Activated CD4-positive, alpha-beta T cell treated with anti-CD3 and anti-CD28 coated beads for 24 hours (primary cell): ENCODE measurements at places on chromosomes 7 and 10.
A peak's percentile ranks its signal among the peaks of the same experiment; 100 is the strongest.

DNA sequence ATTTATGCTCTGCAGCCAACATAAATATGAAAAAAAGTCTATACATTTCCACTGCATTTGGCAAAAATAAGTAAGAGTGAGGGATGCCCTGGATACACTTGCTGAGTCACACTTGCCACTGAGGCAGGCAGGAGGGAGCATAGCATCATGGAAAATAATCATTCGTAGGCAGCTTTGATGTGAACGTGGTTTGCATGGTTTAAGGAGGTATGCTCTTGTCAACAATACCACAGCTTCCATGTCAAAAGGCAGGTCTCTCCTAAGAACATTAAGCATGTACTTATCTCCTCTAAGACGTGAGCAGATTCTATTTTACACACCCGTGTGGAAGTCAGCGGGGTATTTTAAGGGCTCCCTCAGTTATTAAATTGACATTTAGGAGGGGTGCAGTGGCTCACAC lies 89.2 kb upstream of the WDR11 start:
- DNase-seq = no peak

GRCh38 chr10:60388116-60388625 lies 1.5 kb downstream of the ANK3 start:
- no peak for DNase-seq

- DNase-seq = no peak
Observed at GRCh38 chr7:149732111-149732561, 41.3 kb downstream of the ZNF467 start.

- no peak for DNase-seq
Observed at GRCh38 chr7:92636018-92636560, 45.9 kb upstream of the FAM133B start.

DNA sequence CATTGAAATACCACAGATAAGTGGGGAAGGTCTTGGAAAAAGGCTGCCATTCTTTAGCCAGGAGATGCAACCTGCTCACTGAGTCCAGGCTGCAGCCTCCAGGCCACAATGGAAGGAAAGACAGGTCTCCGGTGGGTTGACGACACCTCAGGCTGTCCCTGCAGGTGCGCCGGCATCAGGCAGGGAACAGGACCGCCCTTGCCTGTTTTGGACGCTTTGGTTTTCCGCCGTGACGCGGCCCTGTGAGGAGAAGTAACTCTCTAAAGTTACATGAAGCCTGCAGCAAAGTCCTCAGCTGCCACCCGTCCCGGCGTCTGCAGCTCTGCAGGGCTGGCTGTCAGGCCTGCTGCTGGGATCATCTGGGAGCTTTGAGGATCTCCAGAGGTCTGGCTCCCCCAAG lies 147.0 kb downstream of the WDR37 start:
- no peak for DNase-seq

DNA sequence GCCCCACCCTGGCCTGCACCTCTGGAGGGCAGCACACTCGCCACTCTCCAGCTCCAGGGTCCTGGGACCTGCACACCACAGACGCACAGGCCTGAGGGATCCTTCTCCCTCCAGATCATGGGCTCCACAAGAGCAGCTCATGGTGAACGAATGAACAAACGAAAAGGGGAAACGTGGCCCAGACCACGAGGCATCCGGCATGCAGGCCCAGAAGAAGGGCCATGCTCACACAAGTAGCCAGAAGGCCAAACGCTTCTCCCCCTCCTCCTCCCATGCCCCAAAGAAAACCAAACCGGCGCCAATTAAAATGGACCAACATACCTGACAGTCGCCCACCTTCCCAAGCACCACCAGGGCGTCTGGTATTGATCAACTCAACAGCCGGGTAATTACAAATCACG lies 30.4 kb downstream of the MAD1L1 start:
- no peak for DNase-seq

DNA sequence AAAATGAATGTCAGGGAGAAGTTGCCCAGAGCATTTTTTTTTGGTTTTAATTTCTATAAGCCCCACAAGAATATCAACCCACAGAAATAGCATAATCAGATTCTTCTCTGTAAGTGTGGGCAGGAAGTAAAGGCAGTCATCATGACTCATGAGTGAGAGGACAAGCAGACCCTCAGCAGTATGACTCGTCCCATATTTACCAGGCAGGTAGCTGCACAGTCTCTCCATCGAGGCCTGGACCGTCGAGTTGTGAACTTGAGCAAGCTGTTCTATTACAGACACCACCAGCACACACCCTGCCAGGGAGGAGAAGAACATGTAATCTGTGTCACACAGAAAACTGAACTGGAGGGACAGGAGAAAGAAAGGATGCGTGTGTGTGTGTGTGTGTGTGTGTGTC lies 37.8 kb downstream of the AOAH start:
- DNase-seq = peak; percentile 36

DNA sequence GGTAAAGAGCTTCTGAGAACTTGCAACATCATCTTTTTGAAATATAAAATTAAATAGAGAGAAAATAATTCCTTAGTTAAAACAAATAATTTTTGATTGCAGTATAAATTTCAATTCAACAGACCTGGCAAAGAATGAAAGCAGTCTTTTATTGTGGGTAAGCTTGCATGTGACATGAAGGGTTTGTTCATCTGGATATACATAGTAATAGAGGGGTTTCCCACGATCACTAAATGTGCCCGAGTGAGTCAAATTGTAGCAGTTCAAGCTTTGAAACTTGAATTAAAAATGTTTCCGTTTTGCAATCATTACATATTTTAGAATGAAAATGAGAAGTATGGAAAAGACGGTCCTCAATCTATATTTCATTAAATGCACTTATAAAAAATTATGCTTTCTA lies 658.4 kb upstream of the MBL2 start:
- DNase-seq = no peak

DNA sequence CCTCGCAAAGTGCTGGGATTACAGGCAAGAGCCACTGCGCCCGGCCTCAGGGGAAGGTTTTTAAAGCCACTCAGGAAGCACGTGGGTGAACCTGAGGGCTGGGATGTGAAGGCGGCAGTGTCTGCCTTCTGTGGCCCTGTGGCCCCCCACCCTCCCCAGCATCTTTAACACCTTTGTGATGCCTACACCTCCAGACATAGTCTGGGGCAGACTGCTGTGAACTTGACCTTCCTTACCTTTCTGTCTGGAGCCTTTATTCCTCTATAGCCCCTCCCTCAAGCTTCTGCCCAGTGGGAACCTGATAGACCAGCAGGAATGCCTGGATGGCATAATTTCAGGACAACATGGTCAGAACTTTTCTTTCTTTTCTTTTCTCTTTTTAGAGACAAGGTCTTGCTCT lies 550.2 kb downstream of the GALNT17 start:
- DNase-seq = no peak

DNA sequence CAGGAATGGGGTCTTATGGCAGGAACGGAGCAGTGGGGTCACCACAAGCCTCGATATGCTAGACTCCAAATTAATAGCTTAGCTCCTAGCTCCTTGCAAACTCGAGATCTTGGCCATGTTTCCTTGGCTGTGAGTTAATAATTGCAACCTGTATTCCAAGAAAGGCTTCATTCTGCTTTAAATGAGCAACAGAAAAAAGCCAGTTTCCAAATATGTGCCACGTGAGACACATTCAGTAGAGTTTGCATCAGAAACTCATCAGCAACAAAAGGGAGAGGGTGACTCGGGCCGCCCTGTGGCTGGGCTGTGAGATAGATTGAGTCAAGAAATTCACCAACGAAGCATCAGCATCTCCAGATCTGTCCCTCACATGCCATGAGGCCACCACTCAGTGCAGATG lies 112.0 kb downstream of the NPTX2 start:
- no peak for DNase-seq
